ENCODE measurements at places on chromosomes 5 and 9.

GRCh38 chr9:81344366-81344765 is 345.0 kb downstream of the TLE1 start:
- DNase-seq, result no peak

GRCh38 chr9:123382653-123383511 is 26.9 kb downstream of the CRB2 start:
- DNase-seq, result no peak

- DNase-seq, result no peak
Observed at GRCh38 chr5:61784341-61784740, 452.3 kb downstream of the ZSWIM6 start.

GRCh38 chr9:22211588-22212360 is 202.7 kb upstream of the CDKN2B start:
- DNase-seq, result no peak

DNA sequence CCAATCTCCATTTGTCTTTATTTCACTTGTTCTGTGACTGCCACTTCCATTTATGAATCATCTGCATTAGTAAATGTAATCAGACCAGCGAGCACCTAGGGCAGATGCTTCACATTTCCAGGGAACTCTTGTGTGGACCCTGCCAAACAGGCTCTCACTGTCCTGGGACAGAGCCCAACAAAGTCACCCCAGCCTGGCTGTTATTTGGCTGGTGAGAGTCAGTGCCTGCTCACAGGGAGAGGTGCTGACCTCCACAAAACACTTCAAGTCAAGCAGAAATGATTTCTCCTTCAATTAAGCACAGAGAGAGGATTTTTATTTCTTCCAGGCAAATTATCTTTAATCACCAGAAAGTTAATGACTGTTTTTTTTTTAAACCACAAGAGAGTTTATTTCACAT is 568.0 kb downstream of the MTRR start:
- no peak for DNase-seq

DNA sequence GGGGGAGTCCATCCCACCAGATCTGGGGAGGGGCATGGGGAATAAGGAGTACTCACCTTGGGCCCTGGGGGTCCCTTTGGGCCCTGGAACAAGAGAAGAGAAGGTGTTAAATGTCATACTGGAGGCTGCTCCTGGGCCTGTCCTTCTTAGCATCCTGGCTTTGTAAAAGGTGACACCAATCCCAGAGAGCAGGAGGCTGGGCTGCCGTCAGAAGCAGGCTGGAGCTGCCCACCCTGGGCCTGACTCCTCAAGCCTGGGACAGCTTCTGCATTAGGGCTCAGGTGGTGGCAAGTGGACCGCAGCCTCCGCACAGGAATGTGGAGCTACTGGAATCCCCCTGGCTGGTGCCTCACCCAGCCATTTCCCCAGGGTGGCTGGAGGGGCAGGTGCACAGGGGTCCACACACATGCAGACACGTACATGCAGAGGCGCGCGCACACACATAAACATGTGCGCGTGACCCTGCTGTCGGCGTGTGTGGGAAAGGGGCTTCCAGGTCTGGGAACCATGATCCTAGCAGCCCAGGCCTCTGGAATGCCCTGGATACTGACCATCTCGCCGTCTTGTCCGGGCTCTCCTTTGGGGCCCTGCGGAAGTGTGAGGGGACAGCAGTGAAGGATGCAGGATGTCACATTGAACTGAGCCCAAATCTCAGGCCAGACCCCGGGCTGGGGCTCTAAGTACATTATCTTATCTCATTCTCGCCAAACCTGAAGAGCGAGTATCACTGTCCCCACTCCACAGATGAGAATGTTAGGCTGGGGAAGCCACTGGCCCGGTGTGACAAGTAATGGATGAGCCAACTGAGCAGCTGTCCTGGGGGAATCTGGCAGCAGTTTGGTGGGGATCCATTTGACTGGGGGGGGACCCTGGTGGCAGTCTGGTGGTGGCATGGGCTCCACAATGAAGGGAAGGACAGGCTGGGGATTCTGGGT is 29.3 kb upstream of the PHYKPL start:
- DNase-seq, result no peak

GRCh38 chr9:136774416-136775045 is 10.2 kb upstream of the LCN15 start:
- DNase-seq, result no peak

GRCh38 chr5:65823845-65824445 is 101.9 kb downstream of the NLN start:
- DNase-seq, result no peak

GRCh38 chr5:156819967-156820581 is 30.0 kb upstream of the PPP1R2B start:
- DNase-seq, result no peak

DNA sequence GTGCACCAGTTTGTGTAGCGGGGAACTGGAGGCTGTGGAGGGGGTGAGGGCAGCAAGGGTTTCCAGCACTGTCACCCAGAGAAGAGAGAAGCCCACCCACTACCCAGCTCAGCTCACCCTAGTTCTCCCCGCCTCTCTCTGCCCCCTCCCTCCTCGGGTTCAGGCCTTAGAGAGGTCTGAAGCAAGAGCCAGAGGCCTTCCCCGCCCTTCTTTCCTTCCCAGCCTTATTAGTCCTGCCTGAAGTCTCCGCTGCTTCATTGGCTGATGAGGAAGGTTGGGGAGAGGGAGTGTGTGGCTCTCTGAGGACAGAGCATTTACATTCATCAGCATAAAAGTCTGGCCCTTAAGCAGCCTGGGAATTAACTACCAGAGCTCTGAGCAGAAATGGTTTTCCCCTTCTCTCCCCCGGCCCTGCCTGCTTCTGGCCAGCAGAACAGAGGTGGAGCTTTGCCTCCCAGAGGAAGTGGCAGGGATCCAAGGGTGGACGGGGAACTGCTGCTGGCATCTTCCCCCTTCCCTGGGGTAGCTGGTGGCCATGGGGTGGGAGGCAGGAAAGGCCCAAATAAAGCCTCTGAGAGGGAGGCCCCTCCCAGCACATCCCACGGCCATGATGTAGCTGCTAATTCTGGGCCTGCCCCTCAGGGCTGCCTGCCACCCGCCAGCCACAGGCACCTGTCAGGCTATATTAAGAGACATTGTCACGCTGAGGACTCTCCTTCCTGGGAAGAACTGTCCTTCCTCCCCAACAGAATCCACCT is 4.1 kb downstream of the DNAJB5 start:
- no peak for DNase-seq

DNA sequence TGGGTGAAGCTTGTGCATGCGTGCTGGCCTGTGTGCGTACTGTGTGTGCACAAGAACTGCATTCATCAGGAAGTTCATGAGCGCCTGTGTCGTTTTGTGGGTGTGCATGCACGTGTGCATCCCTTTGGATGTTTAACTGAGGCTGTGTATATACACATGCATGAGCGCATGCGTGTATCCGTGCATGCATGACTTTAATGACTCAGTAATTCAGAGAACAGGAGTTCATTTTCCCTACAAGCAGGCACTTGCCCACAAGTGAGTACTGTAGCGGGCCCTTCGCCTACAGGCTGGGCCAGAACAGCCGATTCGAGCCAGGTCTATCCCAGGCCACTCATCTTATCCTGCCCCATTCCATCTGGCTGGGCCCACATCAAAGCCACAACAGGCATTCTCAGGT is 29.8 kb downstream of the CORO2A start:
- no peak for DNase-seq

All from activated gamma-delta T cell (primary cell).